ENCODE measurements at places on chromosomes 4 and X. TPM values are rescaled to one million over a fixed set of nuclear protein-coding genes. Genes with fewer than 3 reads are reported as not detected.

- peaks cover 39% of the 10 kb centered on the region for H3K4me1 ChIP-seq
- H3K27ac ChIP-seq = peak within 1 kb of the TSS; percentile 95
- DNase-seq = peak; percentile 82
Observed at GRCh38 chr4:151325111-151325948, at the start of gene SH3D19. SH3D19 (minus strand) TSS chr4:151325605; CDS start chr4:151325352, 253 bp downstream.

DNA sequence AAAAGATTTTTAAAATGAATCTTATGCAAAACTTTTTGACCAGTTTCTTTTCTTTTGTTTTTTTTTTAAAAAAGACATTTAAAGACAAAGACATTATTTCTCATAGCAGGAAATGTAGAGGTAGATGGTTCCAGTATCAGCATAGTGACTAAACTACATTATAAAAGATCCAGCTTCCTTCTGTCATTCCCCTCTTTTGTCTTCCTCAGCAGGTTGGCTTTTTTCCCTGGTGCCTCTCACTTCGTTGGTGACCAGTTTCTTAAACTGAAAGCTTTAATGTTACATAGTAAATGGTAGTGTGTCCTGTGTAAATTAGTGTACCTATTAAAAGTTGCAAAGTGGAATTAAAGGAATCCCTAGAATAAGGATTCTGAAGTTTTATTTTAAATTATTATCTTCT lies 36.1 kb downstream of the DCK start:
- H3K36me3 ChIP-seq = no peaks in the 10 kb centered on the region
- H3K4me1 ChIP-seq = peaks cover 24% of the 10 kb centered on the region
- DNase-seq = no peak
- H3K27me3 ChIP-seq = peaks cover 3% of the 10 kb centered on the region

DNA sequence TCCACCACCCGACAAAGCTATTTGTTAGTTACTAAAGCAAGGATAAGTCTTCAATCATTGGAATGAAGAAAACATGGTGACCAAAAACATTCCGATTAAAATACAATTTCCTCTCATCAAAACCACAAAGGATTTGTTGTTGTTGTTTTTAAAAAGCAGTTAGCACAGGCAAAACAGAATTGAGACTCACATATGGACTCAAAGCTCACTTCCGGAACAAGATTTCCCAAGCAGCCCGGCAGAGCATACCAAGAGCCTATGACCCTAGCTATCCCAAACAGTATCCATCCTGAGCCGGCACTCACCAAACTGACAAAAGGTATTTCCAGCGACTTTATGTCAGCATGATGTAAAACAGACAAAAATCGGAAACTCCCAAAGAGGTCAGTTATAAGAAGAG lies 39.9 kb downstream of the ADGRA3 start:
- H3K4me3 ChIP-seq = no peak overlapping the region
- no peaks in the 10 kb centered on the region for H3K36me3 ChIP-seq
- DNase-seq = no peak
- no peak overlapping the region for H3K27ac ChIP-seq

Gene TEX13A
- total RNA-seq = not detected

DNA sequence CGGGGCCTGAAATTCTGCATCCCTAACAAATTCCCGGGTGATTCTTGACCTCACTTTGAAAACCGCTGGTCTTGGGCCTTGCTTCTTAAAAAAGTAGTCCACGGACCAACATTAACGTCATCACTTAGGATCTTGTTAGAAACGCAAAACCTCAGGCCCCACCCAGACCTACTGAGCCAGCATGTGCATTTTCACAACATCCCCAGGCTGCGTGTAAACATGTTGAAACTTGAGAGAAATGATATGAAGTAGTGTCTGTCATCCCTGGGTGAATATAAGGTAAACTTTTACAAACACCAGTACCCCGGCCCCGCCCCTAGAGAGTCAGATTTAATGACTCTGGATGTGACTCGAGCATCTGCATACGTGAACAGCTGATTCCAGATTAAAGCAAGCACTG lies 33.7 kb downstream of the SORBS2 start:
- no peak overlapping the region for H3K27ac ChIP-seq
- peaks cover 33% of the 10 kb centered on the region for H3K4me1 ChIP-seq
- H3K36me3 ChIP-seq = no peaks in the 10 kb centered on the region
- no peaks in the 10 kb centered on the region for H3K27me3 ChIP-seq

Gene WDR19
- 35.8 TPM for total RNA-seq

GRCh38 chrX:10111364-10112148 lies 45.2 kb upstream of the CLCN4 start:
- H3K27me3 ChIP-seq = peaks cover 2% of the 10 kb centered on the region
- H3K4me1 ChIP-seq = no peaks in the 10 kb centered on the region
- H3K4me3 ChIP-seq = no peak overlapping the region

- DNase-seq = no peak
- H3K27me3 ChIP-seq = no peaks in the 10 kb centered on the region
- H3K27ac ChIP-seq = no peak overlapping the region
- no peak overlapping the region for H3K4me3 ChIP-seq
- H3K4me1 ChIP-seq = peaks cover 8% of the 10 kb centered on the region
Observed at GRCh38 chr4:144507311-144508101, 138.4 kb upstream of the HHIP start.

DNA sequence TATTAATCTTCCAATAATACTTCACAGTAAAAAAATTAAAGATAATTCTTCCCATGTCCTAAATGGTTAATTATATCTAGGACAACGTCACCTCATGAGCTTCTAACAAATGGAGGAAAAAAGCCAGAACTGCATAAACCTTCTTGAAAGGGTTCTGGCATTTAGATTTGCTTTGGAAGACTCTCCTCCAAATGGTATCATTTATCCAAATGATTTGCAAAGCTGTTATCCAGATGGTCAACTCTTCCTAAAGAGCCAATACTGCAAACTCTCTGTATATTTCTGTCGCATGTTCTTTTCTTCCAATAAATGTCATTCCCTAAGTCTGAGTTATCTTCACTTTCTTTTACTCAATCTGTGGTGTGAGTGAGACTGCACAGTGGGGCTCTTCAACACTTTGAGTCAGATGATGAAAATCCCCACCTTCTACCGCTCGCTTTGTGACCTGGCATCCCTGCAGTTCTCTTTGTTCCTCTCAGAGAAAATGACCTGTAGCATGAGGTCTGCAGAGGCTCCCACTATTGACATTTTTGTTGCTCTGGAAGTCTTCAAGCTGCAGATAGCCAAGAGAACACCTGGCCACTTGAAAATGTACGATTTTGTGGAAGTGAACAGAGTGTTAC lies 52.9 kb downstream of the TMEM150C start:
- H3K36me3 ChIP-seq = peaks cover 4% of the 10 kb centered on the region
- no peak overlapping the region for H3K4me3 ChIP-seq
- DNase-seq = no peak
- no peak overlapping the region for H3K27ac ChIP-seq

- no peak overlapping the region for H3K4me3 ChIP-seq
- no peak for DNase-seq
- peaks cover 1% of the 10 kb centered on the region for H3K27me3 ChIP-seq
- no peaks in the 10 kb centered on the region for H3K4me1 ChIP-seq
Observed at GRCh38 chr4:187903106-187903505, 92.5 kb upstream of the ZFP42 start.

GRCh38 chrX:30712214-30712613 lies 59.0 kb downstream of the GK start:
- no peak overlapping the region for H3K4me3 ChIP-seq
- no peak for DNase-seq
- no peaks in the 10 kb centered on the region for H3K27me3 ChIP-seq
- H3K36me3 ChIP-seq = no peaks in the 10 kb centered on the region
- no peak overlapping the region for H3K27ac ChIP-seq
- H3K4me1 ChIP-seq = no peaks in the 10 kb centered on the region

Gene AMELX
- total RNA-seq = not detected

- H3K4me1 ChIP-seq = no peaks in the 10 kb centered on the region
- H3K27ac ChIP-seq = no peak overlapping the region
- H3K36me3 ChIP-seq = peaks cover under 1% of the 10 kb centered on the region
- peaks cover 3% of the 10 kb centered on the region for H3K27me3 ChIP-seq
Observed at GRCh38 chr4:189519186-189519585, 421.5 kb upstream of the FRG1 start.

Gene SLC6A14
- total RNA-seq = not detected

GRCh38 chr4:161320377-161320776 lies 843.4 kb downstream of the FSTL5 start:
- no peak for DNase-seq
- H3K4me3 ChIP-seq = no peak overlapping the region
- H3K27me3 ChIP-seq = no peaks in the 10 kb centered on the region
- H3K4me1 ChIP-seq = peaks cover 12% of the 10 kb centered on the region
- H3K36me3 ChIP-seq = no peaks in the 10 kb centered on the region
- no peak overlapping the region for H3K27ac ChIP-seq

GRCh38 chr4:152068866-152069265 lies 308.1 kb upstream of the GATB start:
- H3K27ac ChIP-seq = no peak overlapping the region
- DNase-seq = no peak
- H3K4me1 ChIP-seq = no peaks in the 10 kb centered on the region

Gene TMPRSS11A
- not detected for total RNA-seq

DNA sequence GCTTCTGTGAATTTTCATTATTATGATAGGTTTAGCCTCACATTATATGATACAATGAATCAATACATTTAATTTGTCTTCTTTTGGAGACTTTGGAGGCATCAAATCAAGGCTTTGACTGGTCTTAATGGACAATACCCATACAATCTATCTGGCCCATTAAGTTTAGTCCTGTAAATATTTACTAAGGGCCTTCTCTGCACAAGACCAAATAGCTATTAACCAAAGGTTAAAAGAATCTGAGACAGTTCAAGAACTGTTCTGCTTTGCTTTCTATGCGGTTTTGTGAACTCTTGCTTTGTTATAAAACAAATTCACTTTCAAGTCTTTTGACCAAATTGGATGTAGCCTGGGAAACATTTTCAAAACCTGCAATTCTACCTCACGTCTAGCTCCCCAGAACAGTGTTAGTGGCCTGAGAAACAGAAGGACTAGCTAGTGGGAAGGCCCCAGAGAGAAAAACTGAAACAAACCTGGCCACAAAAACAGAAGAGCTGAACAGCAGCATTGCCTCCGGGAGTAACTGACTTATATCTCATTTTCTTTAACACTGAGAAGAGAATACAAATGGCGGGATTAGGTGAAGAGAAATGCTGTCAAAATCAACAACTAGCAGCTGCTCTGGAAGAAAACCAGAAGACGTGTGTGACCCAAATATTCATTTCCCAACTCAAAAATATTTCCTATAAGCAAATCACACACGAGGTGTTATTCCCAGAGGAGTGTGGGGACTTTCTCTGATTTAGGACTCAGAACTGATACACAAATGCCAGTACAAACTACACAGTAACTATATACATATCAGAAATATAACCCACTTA lies 548 bp downstream of the TLR1 start:
- H3K27me3 ChIP-seq = no peaks in the 10 kb centered on the region
- H3K4me3 ChIP-seq = no peak overlapping the region
- no peak for DNase-seq
- H3K27ac ChIP-seq = no peak overlapping the region
- no peaks in the 10 kb centered on the region for H3K4me1 ChIP-seq
- H3K36me3 ChIP-seq = peaks cover 10% of the 10 kb centered on the region

DNA sequence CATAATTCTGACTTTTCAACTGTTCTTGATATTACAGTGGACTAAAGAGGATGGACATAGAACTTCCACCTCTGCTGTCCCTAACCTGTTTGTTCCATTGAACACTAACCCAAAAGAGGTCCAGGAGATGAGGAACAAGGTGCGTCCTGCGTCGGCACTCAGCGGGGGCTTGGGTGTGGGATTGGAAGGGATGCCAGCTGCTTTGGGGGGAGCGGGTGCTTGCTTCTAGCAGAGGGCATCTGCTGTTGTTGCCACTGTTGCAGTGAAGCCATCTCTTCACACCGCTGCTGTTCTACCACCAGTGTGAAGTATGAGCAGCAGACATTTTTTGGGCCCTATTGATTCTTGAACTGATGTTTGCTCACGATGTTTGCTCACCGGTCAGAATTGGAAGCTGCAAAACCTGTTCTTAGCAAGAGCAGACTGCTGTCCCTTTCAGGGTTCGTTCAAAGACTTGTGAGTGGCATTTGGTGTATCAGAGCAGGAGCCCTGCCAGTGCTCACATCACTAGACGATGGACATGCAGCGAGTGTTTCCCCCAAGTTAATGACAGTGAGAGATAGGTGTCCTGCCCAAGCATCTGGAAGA lies 55.4 kb downstream of the NOP14 start:
- peak overlapping the region; percentile 81 for H3K4me3 ChIP-seq
- H3K27ac ChIP-seq = peak overlapping the region; percentile 86
- H3K4me1 ChIP-seq = peaks cover 11% of the 10 kb centered on the region
- peaks cover 2% of the 10 kb centered on the region for H3K27me3 ChIP-seq
- DNase-seq = no peak

GRCh38 chrX:17596546-17597205 lies 140.6 kb upstream of the SCML1 start:
- DNase-seq = no peak
- no peak overlapping the region for H3K27ac ChIP-seq
- H3K36me3 ChIP-seq = no peaks in the 10 kb centered on the region
- peaks cover 2% of the 10 kb centered on the region for H3K4me1 ChIP-seq
- no peak overlapping the region for H3K4me3 ChIP-seq

GRCh38 chr4:26450418-26450817 lies 39.9 kb downstream of the CCKAR start:
- H3K4me1 ChIP-seq = peaks cover 8% of the 10 kb centered on the region
- H3K27me3 ChIP-seq = peaks cover 3% of the 10 kb centered on the region
- H3K36me3 ChIP-seq = no peaks in the 10 kb centered on the region
- no peak for DNase-seq

DNA sequence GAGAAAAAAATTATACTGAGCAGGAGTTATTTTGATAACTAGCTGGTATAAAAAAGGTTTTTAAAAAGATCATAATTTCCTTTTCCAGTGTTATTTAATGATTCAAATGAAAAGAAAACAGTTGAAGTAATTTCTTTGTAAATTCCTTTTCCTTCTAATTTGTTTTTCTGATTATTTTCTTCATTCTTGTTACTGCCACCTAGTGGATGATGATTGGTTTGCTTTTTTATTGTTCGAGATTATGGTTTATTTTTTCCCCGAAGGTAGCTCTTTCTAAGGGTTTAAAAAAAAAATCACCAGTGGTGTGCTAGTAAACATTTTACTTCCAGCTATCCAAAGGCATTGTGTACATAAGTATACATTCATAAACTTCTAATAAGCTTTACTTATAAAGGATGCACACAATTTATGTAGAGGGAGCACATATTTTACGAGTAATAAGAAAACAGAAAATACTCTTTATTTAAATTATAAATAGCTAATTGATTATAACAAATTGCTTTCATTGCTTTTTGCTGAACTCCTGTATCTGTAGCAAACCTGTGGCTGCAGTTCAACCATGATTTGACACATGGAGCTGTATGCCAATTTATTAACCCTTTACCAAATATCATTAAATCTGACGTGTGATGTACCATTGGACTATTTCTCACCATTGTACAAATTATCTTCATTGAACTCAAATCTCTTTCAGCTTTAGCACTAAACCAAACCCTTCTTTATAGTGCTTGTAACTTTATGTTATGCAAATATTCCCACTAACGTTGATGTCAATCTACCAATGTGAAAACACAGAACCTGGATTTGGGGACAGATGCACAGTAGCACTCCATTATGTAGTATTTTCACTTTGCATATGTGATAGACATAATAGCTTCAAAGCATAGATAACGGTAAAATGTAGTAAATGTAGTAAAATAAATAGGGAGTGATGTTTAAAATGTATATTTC lies 97.8 kb upstream of the ANK2 start:
- H3K36me3 ChIP-seq = peaks cover 8% of the 10 kb centered on the region
- H3K27me3 ChIP-seq = peaks cover 2% of the 10 kb centered on the region
- no peak overlapping the region for H3K4me3 ChIP-seq
- no peak overlapping the region for H3K27ac ChIP-seq
- H3K4me1 ChIP-seq = no peaks in the 10 kb centered on the region

Gene AMTN
- not detected for total RNA-seq

Gene CYSLTR1
- 0.13 TPM for total RNA-seq
